Suppressor macrophage treated with lipopolysaccharide for 1 hour (primary cell): ENCODE measurements at places on chromosomes 5 and 9.
A peak's percentile ranks its signal among the peaks of the same experiment; 100 is the strongest.

GRCh38 chr5:42513246-42513645 is 90.0 kb downstream of the GHR start:
- DNase-seq: no peak

GRCh38 chr5:144815131-144815530 is 644.5 kb downstream of the KCTD16 start:
- DNase-seq: no peak

GRCh38 chr9:136856541-136857141 is 4.5 kb downstream of the MAMDC4 start:
- DNase-seq: no peak

- no peak for DNase-seq
These were observed 166.3 kb upstream of the KIF2A start for GRCh38 chr5:62139741-62140140.

GRCh38 chr5:30981576-30981975 is 211.9 kb upstream of the CDH6 start:
- no peak for DNase-seq

GRCh38 chr9:82810915-82811314 is 252.0 kb downstream of the RASEF start:
- DNase-seq: peak; percentile 9

GRCh38 chr5:72508241-72509170 is 1.3 kb upstream of the ZNF366 start:
- DNase-seq: peak; percentile 63

GRCh38 chr9:115847216-115847615 is 306.4 kb upstream of the PAPPA start:
- no peak for DNase-seq

DNA sequence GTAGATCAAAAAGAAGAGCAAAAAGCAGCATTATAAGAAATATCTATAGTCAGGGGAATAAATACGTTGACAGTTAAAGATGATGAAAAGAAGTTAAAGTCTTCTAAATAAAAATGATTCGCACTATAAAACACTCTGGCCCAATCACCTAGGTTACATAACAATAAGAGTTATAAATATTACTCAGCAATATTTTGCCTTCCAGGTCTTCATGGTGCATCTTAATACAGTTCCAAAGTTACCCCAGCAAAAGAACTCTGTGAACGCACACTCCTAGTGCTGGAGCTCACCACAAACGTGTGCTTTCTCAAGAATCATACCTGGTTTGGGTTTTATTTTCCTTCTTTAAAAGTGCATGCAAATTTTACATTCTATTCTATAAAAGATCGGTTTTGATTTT is 44.7 kb downstream of the EPB41L4A start:
- DNase-seq: no peak

- peak; percentile 14 for DNase-seq
These were observed 104.3 kb upstream of the PCSK1 start for GRCh38 chr5:96537386-96537785.

DNA sequence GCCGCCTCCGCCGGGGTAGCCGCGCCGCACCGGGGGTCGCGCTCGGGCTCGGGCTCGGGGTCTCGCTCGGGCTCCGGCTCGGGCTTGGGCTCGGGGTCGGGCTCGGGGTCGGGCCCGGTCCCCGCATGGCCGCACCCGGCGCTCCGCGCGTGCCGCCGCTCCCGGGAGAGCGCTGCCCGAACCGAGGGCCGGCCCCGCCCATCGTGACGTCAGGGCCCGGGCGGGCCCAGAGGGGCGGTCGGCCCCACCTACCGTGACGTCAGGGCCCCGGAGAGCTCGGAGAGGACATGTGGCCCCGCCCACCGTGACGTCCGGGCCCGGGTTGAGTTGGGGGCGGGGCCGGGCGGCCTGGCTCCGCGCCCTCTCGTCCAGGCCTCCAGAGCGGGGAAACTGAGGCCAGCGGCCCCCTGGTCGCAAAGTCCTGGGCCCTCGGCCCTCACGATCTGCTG is at the start of gene NSMF:
Gene NSMF (minus strand): TSS at position 183 of the 449 bp plus-strand sequence. CDS start 232 bp downstream, outside the sequence.
- peak; percentile 99 for DNase-seq

- DNase-seq: no peak
These were observed 111.7 kb downstream of the GADD45G start for GRCh38 chr9:89716559-89716958.

DNA sequence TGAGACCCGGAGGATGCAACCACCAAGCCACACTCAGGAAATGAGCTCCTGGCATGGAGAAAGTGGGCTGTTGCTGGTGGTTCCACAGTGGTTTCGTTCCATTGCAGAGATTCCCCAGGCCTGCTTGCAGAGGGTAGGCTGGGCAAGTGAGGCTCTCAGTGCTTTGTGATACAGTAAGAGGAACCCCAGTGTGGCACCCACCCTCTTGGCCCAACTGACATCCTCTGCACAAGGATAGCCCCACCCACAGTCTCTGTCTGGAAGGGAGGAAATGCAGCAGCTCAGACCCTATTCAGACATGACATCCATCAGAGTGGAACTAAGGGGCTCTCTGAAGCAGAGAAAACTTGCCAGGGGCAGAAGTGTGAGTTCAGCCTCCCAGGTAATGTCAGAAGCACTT is 69.6 kb upstream of the FSTL4 start:
- DNase-seq: no peak

GRCh38 chr9:6007058-6007769 is 8.2 kb downstream of the RANBP6 start:
- peak; percentile 88 for DNase-seq

DNA sequence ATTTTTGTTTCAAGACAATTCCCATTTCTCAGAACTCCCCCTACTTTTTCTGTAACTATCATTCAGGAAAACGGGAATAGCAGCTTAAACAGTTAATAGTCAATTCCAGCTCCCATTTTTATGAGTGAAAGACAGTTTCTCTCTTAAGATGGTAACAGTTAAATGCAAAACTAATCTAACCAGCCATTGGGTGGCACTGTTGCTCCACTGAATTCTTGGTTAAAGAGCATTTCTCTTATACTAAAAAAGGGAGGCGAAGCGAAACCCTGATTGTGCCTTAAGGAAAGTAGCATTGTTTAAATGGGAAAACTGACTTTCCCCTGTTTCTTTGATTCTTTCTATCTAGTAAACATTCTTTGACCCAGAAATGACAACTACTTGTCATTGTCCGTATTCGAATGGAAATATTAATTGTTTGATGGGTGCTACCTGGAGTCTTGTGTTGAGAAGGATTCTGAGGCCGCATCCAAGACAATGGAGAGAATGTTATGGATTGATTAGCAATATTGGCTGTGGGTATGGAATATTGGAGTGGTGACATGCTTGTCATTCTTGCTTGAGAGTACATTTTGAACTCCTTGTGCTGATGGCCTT is 507.8 kb downstream of the MAT2B start:
- peak; percentile 73 for DNase-seq

DNA sequence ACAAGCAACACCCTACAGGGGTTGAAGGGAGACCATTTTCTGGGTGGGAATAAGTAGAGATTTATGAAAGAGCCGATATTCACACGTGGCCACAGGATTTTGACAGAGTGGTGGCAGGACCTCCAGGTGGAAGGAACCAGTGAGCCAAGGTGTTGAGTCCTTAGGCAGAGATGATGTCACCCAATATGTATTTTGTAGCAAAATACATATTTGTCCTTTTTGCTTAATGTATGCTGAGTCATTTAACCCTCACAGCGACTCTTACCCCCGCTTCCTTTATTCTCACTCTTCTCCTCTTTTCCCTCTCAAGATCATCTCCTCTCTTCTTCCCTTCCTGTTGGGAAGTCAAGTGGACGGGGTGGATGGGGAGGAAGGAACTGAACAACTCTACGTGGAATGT is 215.7 kb upstream of the S1PR3 start:
- DNase-seq: no peak

DNA sequence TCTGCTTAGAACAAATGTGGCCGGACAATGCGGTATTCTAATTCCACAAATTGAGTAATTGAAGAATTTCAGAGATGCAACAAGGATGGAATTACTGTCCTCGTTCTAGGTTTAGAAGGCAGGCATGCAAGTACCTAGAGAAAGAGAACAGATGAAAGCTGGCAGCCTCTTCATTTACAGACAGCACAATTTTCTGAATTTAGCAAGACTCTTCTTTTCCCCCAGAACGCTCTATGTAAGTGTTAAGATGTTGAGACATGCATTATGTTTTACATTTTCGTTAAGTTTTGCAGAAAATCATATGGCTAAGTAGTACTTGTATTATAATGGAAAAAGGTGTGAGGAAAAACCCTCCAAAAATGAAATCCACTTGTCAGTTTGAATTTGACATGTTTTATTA is 259.5 kb upstream of the ARRDC3 start:
- no peak for DNase-seq

DNA sequence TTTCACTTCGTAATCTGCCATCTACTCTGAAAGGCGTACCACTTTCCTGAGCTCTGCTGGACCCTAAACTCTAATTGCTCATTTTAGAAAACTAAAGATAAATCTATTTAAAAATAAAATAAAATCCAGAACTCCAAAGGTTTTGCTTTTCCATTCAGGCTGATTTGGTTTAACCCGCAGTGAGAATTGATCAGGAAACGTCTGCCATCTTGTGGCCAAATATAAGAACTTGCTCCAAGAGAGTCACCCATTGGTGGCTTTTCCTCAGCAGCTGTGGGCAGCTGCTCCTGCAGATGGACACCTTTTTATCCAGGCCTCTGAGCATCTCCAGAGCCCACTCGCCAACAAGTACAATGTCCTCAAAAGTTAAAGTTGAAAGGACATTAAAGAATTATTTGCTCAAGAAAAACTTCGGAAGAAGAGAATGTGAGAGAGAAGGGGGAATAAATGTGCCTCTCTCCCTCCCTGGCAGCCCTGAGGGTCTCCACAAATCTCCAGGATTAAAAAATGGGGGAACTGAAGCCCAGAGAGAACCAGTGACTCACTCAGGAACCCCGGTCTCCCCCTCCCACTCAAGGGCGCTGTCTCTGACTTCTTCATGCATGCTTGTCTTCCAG is 4.1 kb downstream of the SAXO1 start:
- peak; percentile 69 for DNase-seq

DNA sequence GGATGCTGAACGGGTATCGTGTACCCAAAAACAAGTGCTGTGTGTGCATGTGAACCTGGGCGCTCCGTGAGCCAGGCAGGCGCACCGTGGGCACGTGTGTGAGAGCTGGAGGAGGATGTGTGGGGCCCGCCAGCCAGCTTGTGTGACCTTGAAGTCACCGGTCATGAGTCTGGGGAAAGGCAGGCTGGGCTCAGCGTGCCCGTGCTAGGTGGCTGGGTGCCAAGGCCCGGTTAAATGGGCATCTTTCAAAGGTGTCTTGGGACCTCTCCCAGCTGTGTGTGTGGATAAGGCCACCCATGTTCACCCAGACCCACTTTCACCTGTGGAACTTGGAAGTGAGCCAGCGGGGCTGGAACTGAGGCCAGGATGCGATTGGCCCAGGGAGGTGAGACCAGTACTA is 3.4 kb downstream of the KCNT1 start:
- no peak for DNase-seq

DNA sequence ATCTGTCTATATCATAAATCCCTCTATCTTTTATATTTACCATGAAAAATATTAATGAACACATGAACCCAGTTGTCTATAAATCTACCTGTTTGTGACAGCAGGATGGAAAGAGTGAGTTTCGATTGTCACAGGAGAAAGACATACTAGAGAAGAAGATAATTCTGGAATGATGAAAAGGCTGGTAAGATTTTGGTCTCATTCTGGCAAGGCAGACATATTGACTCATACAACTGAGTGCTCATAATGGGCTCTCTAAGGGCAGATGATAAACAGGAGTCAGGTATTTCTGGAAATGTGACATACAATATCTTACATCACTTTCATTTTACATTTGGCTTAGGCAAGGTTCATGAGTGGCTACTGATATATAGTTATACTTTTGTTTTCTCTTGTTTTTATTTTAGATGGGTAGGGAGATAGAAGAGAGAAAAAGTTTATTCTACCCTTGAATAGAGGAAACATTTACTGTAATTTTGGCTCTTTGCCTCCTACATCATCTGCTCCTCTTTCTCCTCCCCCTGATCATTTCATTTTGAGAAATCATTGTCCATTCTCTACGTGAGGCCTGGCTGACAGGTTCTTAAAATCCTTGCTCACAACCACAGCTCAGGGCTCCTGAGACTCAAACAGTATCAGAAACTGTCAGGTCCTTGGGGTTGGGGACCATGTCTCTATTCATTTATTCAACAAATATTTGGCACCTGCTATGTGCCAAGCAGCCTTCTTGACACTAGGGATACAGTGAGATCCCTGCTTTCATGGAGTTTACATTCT is 14.4 kb downstream of the ELOVL7 start:
- DNase-seq: peak; percentile 26

- peak; percentile 55 for DNase-seq
These were observed 47.4 kb upstream of the BARX1 start for GRCh38 chr9:94002316-94003140.

GRCh38 chr9:27131731-27132130 is 22.7 kb downstream of the TEK start:
- no peak for DNase-seq

DNA sequence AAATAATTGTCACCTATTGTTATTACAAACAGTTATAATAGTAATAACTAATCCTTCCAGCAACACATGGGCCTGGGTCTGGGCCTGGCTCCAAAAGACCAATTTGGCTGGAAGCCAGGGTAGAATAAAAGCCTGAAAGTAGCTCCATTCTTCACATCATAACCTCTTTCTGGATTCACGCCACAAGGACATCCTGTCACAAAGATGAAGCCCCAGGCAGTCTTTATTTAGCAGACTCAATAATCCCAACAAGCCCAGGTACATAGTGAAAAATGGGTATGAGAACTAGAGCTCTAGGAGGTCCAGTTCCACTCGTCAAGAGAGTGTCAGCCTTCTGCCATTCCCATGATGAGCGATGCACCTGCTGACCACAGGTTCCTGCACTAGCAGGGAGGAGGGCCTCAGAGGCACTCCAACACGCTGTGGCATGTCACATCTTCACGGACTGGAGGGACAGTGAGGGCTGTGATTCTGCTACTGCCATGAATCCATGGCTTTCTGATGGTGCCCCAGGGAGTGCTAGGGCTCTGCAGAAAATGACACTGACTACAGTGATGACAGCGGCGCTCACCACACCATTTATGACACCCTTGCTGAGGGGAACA is 124.9 kb downstream of the SPOCK1 start:
- no peak for DNase-seq

- no peak for DNase-seq
These were observed 59.0 kb downstream of the MAP1B start for GRCh38 chr5:72166070-72166979.

DNA sequence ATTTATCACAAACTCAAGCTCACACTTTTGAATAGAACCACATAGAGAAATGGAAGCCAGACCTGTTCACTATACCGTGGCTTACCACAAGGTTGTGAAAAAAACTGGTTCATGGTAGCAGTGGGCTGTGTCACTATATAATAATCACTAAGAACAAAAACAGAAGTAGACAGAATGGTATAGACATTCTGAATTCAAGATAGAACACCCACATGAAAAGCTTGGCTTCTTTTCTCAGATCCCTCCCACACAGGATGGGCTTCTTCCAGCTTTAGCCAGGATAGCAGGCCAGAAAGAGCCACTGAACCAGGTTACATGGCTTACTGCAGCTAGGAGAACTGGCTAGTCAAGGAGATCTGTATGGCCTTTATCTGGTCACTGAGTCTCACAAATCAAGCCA is 6.1 kb upstream of the NRG2 start:
- DNase-seq: peak; percentile 26

DNA sequence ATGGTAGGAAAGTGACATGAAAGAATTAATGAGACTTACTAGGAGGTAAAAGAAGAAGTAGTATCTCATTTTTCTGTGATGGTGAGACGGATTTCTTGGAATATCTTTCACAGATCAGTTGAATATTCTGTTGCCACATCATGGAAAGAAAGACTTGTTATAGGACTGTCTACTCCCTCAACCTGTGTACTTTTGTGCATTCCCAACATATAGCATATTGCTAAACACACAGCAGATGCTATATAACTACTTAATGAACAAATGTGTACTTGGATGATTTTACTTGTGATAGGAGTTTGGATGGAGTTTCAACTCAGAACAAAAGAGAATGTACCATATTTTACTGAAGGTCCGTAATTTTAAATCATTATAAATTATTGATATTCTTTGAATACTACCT is 128.5 kb downstream of the LURAP1L start:
- no peak for DNase-seq
